ENCODE measurements at places on chromosomes 5 and 9.
A peak's percentile ranks its signal among the peaks of the same experiment; 100 is the strongest.

DNA sequence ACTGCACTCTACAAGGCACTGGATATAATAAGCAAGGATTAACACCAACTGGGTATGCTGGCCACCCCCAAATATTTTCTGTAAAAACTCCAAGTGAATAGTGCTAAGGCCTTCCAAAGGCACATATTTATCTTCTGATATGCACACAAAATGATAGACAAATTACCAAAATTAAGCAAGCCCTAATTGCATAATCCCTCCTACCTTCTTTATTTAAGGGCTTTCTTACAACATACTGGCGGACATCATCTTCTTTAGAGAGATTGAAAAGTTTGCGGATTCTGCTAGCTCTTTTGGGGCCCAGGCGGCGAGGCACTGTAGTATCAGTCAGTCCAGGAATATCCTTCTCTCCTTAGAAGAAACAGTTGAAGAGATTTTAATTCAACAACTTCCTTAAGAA, 1.9 kb downstream of the RPS6 start:
- peaks cover 53% of the 10 kb centered on the region for H3K36me3 ChIP-seq
- DNase-seq: no peak
- peak overlapping the region; percentile 90 for H3K27ac ChIP-seq
- H3K4me3 ChIP-seq: peak overlapping the region; percentile 93
- peaks cover 34% of the 10 kb centered on the region for H3K4me1 ChIP-seq

GRCh38 chr9:136820971-136821825, 13.4 kb downstream of the RABL6 start:
- DNase-seq: no peak
- H3K4me1 ChIP-seq: no peaks in the 10 kb centered on the region
- H3K27ac ChIP-seq: no peak overlapping the region
- H3K4me3 ChIP-seq: peak overlapping the region; percentile 19
- no peaks in the 10 kb centered on the region for H3K27me3 ChIP-seq

DNA sequence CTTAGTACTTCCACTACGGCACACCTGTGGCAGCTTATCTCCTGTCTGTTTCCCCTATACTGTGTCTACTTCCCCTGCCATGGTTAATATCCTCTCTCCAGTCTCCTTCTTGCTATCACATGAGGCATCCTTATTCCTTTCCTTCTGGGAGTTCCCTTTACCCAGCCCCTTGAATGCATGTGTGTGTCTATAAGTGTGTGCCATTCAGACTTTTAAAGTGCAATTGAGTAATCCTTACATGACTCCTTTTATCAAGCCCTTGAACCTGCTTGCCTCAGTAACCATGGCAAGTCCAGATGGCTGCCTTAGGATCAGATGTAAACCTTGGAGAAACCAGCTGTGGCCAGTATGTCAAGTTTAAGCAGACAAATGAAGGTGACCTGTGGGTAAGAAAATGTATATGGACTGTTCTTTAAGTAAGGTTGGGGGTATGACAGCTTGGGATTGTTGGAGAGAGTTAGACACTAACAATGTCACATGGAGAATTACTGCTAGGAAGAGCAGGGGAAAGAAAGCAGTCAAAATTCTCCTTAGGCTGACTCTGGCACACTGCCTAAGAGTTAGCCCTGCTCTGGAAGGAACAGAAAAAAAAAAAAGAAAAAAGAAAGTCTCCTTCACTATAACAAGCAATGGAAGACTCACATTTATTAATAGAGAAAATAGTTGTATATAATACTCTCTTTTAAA, 142.1 kb downstream of the HINT1 start:
- H3K27ac ChIP-seq: no peak overlapping the region
- no peak for DNase-seq
- no peak overlapping the region for H3K4me3 ChIP-seq
- no peaks in the 10 kb centered on the region for H3K4me1 ChIP-seq
- H3K36me3 ChIP-seq: no peaks in the 10 kb centered on the region
- no peaks in the 10 kb centered on the region for H3K27me3 ChIP-seq

- no peak overlapping the region for H3K4me3 ChIP-seq
- no peak overlapping the region for H3K27ac ChIP-seq
Observed at GRCh38 chr9:120592210-120592609, 12.2 kb upstream of the CDK5RAP2 start.

GRCh38 chr9:121902461-121903135, 190.5 kb downstream of the TTLL11 start:
- peaks cover 36% of the 10 kb centered on the region for H3K4me1 ChIP-seq
- peak overlapping the region; percentile 94 for H3K27ac ChIP-seq
- DNase-seq: peak; percentile 89
- H3K4me3 ChIP-seq: no peak overlapping the region
- H3K36me3 ChIP-seq: no peaks in the 10 kb centered on the region

DNA sequence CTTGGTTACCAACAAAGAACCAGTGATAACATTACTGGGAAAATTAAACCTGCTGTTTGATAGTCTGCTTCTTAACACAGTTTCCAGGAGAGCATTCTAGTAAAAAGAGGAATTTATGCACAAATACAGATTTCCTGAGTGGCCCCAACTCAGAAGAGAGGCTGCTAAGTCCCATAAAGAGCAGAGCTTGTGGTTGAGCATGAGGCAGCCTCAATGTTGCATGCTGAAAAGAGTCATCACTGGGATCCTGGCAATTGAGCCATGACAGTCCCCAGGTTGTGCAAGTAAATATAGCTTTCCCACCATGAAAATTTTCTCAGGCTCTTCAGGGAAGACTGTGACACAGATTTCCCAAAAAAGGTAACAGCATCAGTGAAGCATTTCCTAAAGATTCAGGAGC, 47.5 kb upstream of the ADRB2 start:
- no peak overlapping the region for H3K27ac ChIP-seq
- no peak overlapping the region for H3K4me3 ChIP-seq
- no peaks in the 10 kb centered on the region for H3K27me3 ChIP-seq
- no peaks in the 10 kb centered on the region for H3K36me3 ChIP-seq
- peaks cover 14% of the 10 kb centered on the region for H3K4me1 ChIP-seq
- DNase-seq: no peak

DNA sequence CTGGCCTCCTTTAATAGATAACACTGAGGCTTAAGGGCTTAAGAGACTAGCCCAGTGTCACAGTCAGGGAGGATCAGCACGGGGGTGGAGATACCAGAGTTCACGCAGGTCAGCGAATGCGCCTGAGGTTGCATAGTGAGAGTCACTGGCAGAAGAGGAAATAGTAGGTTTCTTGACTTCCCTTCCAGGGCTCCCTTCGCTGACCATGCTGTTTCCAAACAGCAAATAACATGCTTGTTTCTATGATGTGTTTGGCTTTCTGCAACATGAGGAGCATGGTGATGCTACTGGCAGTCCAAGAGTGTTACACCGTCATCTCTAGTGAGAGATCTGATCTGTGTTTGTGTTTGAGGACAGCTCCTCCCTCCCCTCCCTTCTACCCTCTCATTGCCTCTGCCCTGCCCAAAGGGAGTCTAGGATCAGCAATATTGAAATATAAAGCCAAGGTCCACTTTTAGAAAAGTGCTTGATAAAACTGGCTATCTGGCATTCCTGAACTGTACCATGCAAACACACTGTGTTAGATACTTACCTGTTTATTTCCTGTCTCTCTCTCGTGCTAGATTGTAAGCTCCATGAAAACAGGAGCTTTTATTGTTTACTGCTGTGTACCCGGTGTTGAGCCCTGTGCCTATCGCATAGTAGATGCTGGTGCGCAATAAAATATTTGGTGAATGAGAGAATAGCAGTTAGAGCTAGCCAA, 12.3 kb downstream of the TLE4 start:
- DNase-seq: peak; percentile 17
- H3K36me3 ChIP-seq: peaks cover 11% of the 10 kb centered on the region
- H3K27me3 ChIP-seq: no peaks in the 10 kb centered on the region

GRCh38 chr5:179169836-179170235, 109.7 kb downstream of the ZNF354C start:
- H3K36me3 ChIP-seq: peaks cover 17% of the 10 kb centered on the region
- H3K4me1 ChIP-seq: peaks cover 10% of the 10 kb centered on the region
- peak overlapping the region; percentile 11 for H3K27ac ChIP-seq

GRCh38 chr9:133008406-133008805, 22.4 kb upstream of the GTF3C5 start:
- H3K36me3 ChIP-seq: no peaks in the 10 kb centered on the region
- no peak for DNase-seq
- peaks cover 8% of the 10 kb centered on the region for H3K27me3 ChIP-seq
- H3K4me1 ChIP-seq: no peaks in the 10 kb centered on the region

- no peak for DNase-seq
- H3K36me3 ChIP-seq: no peaks in the 10 kb centered on the region
- H3K27ac ChIP-seq: peak overlapping the region; percentile 80
- H3K4me3 ChIP-seq: no peak overlapping the region
Observed at GRCh38 chr5:149134778-149135500, 6.4 kb upstream of the ABLIM3 start.

DNA sequence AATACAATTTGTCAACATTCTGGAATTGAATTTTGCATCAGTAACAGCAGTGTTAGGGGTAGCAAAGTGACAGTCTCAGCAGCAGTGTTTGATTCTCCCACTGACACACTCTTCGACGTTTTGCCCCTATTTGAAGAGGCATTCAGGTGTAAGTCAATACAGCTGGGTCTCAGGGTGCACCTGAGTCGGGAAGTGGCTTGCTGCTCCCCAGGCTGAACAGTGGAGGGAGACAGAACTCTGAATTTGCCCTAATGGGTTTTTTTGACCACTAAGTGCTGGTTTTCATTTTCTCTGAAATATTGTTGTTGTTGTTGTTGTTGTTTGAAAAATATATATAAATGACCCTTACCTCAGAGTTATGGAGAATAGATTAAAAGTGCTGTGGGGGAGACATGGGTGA, 223.2 kb downstream of the TLR4 start:
- DNase-seq: no peak
- H3K27me3 ChIP-seq: no peaks in the 10 kb centered on the region
- H3K4me3 ChIP-seq: no peak overlapping the region
- no peaks in the 10 kb centered on the region for H3K4me1 ChIP-seq
- no peak overlapping the region for H3K27ac ChIP-seq

GRCh38 chr9:93813221-93814076, 141.7 kb downstream of the BARX1 start:
- no peak for DNase-seq
- no peaks in the 10 kb centered on the region for H3K4me1 ChIP-seq
- H3K4me3 ChIP-seq: no peak overlapping the region
- H3K27ac ChIP-seq: no peak overlapping the region
- no peaks in the 10 kb centered on the region for H3K27me3 ChIP-seq

DNA sequence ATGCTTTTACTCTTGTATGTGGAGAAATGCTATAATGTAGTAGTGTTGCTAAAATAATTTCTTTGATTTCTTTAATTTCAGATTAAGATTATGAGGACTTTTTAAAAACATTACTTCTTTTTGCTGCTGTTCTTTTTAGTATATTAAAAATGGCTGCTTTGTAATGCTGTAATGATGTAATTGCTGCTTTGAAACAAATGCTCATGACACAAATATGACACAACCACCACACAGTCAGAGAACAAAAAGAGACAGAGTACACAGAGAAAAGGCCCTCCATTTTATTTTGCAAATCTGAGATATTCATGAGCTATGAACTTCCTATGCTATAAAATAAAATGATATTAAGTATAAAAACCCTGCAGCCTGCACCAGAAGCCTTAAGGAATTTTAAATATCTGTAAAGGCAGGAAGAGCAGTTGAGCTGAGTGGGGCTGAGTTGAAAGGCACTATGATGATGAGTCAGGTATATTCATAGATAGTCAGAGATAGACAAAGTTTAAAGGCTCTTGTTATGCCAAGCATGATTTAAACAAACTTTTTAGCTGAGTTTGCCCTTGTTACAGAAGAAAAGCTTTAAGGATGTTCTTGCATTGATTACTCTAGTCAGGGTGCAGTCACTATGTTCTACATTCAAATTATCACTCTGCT, 5.1 kb upstream of the POU5F2 start:
- no peak overlapping the region for H3K4me3 ChIP-seq
- no peaks in the 10 kb centered on the region for H3K27me3 ChIP-seq
- DNase-seq: peak; percentile 31

GRCh38 chr9:7936996-7937395, 137.4 kb upstream of the DMAC1 start:
- no peaks in the 10 kb centered on the region for H3K4me1 ChIP-seq
- no peaks in the 10 kb centered on the region for H3K27me3 ChIP-seq
- no peak overlapping the region for H3K27ac ChIP-seq

DNA sequence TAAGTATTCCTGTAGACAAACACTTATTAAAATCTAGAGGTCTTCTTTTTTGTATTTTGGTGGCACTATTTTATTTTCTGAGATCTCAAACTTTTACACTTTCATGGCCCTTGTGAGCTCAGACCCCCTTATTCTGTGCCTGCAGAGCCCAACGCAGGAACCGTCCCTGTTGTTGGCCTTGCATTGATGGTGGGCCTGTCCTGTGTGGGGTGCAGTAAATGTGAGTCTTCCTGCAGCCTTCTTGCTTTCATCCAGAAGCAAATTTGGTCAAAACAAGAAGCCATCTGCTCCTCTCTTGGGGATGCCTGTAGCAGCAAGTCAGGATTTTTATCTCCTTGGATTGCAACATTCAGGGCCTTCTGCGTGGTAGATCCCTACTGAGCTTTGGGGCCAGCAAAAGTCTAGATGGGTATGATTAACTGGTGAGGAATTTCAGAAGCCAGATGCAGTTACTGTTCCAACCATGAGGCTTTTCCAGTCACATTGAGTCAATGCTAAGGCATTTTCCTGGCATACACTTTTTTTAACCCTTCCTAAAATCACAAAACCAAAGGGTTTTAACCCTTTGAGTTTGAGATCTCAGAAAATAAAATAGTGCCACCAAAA, 31.7 kb downstream of the BASP1 start:
- H3K27ac ChIP-seq: peak overlapping the region; percentile 51
- no peaks in the 10 kb centered on the region for H3K27me3 ChIP-seq
- DNase-seq: peak; percentile 97
- peaks cover 25% of the 10 kb centered on the region for H3K36me3 ChIP-seq
- no peak overlapping the region for H3K4me3 ChIP-seq

GRCh38 chr5:176337913-176338312, 23.7 kb downstream of the KIAA1191 start:
- no peaks in the 10 kb centered on the region for H3K4me1 ChIP-seq
- no peak overlapping the region for H3K4me3 ChIP-seq
- H3K27me3 ChIP-seq: no peaks in the 10 kb centered on the region
- H3K36me3 ChIP-seq: no peaks in the 10 kb centered on the region

DNA sequence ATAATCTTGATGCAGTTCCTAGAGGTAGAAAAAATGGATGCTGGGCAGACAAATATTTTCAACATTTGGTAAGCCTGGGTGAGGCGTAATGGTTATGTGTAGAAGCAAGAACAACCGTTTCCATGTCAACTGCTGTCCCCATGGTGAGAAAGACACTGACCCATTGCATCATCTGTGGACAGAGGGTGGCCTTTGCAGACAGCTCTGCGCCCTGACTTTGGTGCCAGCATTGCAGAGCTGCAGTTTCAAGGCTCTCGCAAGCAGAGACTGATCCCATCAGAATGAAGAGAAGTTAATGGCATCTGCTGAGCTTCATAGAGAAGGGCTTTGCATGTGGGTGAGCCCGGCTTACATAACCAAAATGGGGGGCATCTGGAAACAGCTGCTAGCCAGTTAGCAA, 179.0 kb upstream of the ADRA1B start:
- no peaks in the 10 kb centered on the region for H3K27me3 ChIP-seq
- no peak for DNase-seq
- no peaks in the 10 kb centered on the region for H3K36me3 ChIP-seq
- no peak overlapping the region for H3K4me3 ChIP-seq
- no peak overlapping the region for H3K27ac ChIP-seq

All from osteoblast (primary cell).